CD4-positive, alpha-beta T cell treated with Interleukin-6 at 100 ng/mL for 8 hours (primary cell): ENCODE measurements at places on chromosomes 4 and X.

- DNase-seq: no peak
Observed at GRCh38 chrX:24380262-24381187, 20.1 kb downstream of the SUPT20HL1 start.

DNA sequence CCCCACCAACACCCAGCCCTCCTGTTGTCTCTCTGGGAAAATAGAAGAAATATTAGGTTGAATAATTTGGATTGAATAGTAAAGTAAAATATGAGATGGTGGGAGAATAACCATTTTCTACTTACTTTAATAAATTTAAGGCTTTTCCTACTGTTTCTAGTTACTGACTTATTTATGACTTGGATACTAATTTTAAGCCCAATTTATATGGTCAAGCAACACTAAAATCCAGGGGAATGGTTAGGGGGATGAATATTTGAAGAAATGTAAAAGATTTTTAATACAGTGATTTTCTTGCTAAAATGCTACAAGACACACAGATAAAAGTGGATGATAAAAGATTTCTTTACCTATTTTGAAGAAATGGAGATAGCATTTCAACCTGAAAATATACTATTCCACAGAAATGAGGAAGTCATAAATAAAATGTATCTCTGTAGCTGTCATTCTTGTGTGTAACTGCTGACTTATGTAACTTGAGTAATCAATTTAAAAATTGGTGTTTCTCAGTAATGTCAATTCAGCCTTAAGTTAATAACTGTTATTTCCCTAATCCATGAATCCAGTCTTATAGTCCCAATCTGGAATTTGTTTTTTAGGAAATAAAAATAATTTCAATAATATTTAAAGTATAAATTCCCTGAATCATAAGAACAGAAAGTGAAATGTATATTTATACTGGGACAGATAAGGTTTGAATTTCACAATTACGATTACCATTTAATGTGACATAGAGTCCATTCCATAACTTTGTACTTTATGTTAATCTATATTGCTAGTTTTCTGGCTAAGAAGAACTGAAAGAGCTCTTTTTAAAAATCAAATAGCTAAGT lies 24.3 kb upstream of the IL2 start:
- DNase-seq: no peak

- no peak for DNase-seq
Observed at GRCh38 chrX:24113181-24113580, 36.3 kb upstream of the ZFX start.

DNA sequence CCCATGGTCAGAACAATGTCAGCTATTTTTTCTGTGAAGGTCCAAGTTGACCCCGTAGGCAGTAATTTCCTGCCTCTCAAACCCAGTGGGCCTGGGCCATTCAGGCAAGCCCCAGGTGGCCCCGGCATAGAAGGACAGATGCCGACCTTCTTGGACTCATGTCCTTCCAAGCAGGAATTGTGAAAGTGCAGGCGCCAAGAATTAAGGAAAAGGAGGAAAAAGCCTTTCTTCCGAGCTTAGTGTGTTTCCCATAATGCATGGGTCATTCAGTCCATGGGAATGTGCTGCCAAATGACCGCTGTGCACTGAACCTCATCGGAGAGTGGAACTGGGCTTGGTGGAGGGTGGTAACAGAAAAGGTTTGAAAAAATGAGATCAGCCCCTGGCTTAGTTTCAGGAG lies 196.5 kb upstream of the HS3ST1 start:
- no peak for DNase-seq

GRCh38 chrX:39534949-39535348 lies 562.8 kb downstream of the BCOR start:
- no peak for DNase-seq

- DNase-seq: no peak
Observed at GRCh38 chrX:114267142-114267541, 316.7 kb upstream of the HTR2C start.

DNA sequence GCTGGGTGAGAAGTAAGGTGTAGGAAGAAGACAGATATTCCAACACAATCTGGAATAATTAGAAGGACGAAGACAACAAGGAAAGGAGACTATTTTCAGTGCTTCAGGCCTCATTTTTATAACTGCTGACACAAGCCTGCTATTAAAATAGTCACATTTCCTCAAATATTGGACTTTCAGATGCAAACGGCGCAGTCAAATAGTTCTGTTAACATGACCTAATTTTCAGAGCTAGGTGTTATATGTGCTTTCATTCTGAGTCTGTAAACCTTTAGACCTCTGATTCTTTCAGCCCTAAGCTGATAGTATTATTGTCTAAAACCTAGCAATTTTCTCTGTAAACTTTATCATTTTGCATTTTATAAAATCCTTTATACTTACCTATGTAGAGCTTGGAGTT lies 261.5 kb downstream of the IL1RAPL1 start:
- no peak for DNase-seq

- no peak for DNase-seq
Observed at GRCh38 chr4:153520801-153521329, 54.7 kb downstream of the TMEM131L start.

GRCh38 chrX:130789793-130790192 lies 113.2 kb downstream of the ENOX2 start:
- DNase-seq: no peak
